ENCODE measurements at places on chromosomes 16 and 17.

- DNase-seq, result peak; percentile 81
Observed at GRCh38 chr17:2102931-2103809, 48.3 kb downstream of the HIC1 start.

- no peak for DNase-seq
Observed at GRCh38 chr16:30715750-30716445, 16.9 kb downstream of the SRCAP start.

GRCh38 chr17:81961087-81961511 lies at the start of gene NOTUM:
Gene NOTUM (minus strand): TSS chr17:81961187. CDS start chr17:81960909, 278 bp downstream.
- no peak for DNase-seq

- DNase-seq, result no peak
Observed at GRCh38 chr17:80297996-80298560, 37.4 kb downstream of the RNF213 start.

GRCh38 chr17:38454532-38454931 lies 26.3 kb downstream of the ARHGAP23 start:
- no peak for DNase-seq

GRCh38 chr16:85004587-85005205 lies 6.6 kb downstream of the ZDHHC7 start:
- no peak for DNase-seq

DNA sequence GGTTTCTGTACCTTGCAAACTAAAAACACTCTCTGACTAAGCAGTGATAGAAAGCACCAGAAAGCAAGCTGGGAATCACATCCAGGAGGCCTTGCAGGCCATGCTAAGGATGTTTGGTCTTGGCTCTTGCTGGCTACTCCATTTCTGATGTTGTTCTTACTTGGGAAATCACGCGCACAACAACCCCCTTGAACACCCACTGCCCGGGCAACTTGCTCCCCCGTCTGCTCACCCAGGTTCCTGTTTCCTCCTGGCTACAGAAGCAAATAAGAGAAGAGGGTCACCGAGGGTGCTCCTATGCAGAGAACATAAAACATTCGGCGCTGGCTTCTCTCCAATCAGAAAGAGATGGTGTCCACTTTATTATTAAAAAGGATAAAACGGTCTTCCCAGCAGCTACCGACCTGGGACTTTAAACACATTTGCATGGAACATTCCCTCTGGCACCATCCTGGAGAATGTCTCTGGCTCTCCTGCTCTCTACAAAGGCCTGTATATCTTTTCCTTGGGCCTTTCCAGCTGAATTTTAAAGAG lies 271.2 kb upstream of the RPL38 start:
- no peak for DNase-seq

GRCh38 chr16:66901626-66902025 lies 17.1 kb downstream of the CDH16 start:
- DNase-seq, result no peak

All from muscle of arm (tissue), 14 donors.